ENCODE measurements at places on chromosomes 16 and 17.

DNA sequence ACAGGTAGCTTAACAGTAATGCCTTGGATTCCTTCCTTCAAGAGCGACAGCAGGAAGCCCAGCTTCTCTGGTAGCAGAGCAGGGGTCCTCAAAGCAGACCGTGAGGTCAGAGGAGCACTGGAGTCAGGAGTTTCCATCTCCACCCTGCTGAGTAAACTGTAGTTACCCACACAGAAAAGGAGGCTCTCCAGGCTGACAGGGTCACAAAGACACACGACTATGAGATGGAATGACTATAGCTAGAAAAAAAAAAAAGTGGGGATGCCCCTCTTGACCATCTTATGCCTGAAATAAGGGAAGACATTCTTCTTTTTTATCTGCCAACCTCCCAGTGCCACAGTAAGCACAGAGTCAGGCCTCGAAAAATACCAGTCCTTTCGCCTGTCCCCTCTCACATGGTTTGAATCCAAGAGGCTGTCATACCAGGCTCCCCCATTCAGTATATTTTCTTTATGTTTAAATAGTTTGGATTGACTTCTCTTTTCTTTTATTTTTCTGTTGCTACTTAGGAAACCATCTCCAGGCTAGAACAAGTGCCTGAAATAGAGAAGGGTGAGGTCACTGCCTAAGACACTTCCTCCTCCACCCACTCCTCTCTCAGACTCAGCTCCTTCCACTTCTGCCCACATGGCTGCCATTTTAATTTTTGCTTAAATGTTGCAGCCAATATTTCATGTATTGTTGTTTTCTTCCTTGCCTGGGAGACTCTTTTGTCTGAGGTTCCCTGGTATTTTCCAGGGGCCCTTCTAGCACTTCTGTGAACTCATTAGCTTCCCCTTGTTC, 707.4 kb downstream of the MAF start:
- no peak for DNase-seq

DNA sequence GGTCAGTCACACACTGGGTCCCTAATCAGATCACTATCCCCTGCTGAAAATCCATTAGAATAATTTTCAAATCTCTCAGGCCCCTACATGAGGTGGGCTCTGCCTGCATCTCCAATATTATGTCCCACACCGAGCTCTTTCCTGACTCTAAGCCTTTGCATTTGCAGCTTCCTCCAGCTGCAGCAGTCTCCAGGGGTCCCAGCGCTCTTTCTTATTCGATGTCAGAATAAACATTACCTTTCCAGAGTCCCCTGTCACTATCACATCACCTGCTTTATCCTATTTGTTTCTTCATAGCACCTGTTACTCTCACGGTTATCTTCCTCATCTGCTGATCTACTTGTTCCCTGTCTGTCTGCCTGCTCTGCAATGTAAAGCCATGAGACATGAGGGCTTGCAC, 57.3 kb upstream of the MON1B start:
- DNase-seq: no peak

GRCh38 chr17:36768394-36768793, 167.0 kb downstream of the MRM1 start:
- DNase-seq: no peak

DNA sequence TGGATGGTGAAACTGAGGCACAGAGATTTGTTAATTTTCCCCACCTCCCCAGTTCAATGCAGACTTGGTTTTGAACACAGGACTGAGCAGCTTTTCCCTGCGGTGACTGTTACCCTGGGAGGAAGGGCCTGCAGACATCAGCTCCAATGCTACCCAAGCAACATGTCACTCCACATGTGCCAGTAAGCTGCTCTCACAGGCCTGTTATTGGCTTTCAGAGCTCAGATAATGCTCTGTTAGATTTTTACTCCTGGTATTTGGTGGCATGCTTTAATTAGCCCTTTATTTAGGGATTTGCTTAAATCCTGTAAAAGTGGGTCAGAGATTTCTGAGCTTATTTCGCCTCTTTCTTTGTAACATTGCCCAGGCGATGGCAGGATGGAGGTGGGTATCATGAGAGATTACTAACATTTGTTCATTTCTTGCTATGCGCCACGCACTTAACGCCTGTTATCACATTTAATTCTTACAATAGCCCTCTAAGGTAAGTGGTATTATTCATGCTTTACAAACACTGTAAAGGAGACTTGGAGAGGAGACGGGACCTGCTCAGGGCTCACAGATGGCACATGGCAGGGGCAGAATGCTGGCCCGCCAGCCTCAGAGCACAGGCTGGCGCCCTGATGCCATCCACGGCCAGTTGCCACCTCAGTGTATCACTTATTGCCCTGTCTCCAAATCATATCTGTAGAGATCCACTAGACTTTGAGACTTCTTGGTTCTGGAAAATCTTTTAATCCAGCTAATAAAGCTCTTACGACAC, 84.0 kb upstream of the CACNG5 start:
- no peak for DNase-seq

DNA sequence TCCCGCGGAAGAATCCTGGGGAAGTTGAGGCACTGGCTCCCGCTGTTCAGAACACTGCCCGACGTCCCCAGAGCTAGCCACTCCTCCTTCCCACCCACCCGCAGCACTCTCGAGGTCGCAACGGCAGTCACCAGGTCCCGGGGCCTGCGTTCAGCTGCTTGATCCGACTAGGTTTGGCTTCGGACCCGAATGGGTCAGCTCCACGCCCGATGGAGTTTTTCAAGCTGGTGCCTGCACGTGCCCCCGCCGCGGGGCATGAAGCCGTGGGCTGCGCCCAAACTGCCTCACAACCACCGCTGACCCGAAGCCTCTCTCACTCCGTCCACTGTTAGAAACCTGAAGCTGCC, 12.4 kb upstream of the ODF4 start:
- no peak for DNase-seq

DNA sequence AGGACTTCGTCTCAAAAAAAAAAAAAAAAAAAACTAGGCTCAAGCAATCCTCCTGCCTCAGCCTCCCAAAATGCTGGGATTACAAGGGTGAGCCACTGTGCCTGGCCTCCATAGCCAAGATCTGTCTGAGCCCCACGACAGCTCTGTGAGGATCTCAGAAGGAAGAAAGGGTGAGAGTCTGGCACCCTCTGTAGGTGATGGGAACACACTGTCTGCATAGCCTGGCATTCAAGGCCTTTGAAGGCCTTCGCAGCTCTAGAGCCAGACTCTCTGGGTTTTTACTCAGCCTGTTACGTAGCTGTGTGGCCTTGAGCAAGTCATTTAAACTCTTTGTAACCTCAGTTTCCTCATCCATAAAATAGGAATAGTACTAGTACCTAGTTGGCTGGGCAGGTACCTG, 6.3 kb upstream of the XPO6 start:
- peak; percentile 68 for DNase-seq

DNA sequence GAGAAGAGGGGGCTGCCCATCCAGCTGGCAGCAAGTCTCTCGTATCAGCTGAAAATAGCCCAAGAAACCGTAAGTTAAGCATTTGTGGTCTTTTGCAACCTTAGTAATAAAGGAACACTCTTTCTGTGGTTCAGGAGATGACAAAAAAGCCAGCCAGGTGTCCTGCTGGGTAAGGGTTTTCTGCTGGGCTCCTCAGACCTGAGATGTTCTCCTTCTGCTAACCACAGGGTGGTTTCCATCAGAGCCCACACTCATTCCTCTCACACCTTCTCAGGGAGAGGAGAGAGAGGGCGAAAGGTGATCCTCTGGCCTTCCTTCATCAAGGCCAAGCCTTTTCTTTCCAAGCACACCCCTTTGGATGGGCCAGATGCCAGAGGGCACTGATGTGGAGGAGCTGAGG, 70.7 kb downstream of the TEX14 start:
- DNase-seq: no peak
